Tracheal epithelial cell (primary cell): ENCODE measurements at places on chromosomes 1 and 21. TPM values are rescaled to one million over a fixed set of nuclear protein-coding genes. Genes with fewer than 3 reads are reported as not detected.

ZFP69B gene
- total RNA-seq, result 1.9 and 2.2 TPM in 2 replicates

SPRR2E gene
- total RNA-seq, result 0.85 and 0.96 TPM in 2 replicates

GUCA2A gene
- not detected in 2 replicates for total RNA-seq

TACSTD2 gene
- 319 and 514 TPM in 2 replicates for total RNA-seq

TSPAN1 gene
- 26.2 and 29.4 TPM in 2 replicates for total RNA-seq

B3GALT6 gene
- 28.8 and 37.8 TPM in 2 replicates for total RNA-seq

PRELP gene
- total RNA-seq, result not detected in 2 replicates

RFX5 gene
- total RNA-seq, result 19.0 and 68.0 TPM in 2 replicates

RYR2 gene
- total RNA-seq, result not detected in 2 replicates

S100A10 gene
- total RNA-seq, result 165 and 194 TPM in 2 replicates

SYT14 gene
- 1.7 TPM in 1 of 2 replicates, not detected in the other for total RNA-seq

PLPP3 gene
- total RNA-seq, result 2.3 and 4.8 TPM in 2 replicates

OR2G6 gene
- not detected in 2 replicates for total RNA-seq

PGBD5 gene
- under 0.01 and 15.2 TPM in 2 replicates for total RNA-seq

LCE2C gene
- total RNA-seq, result not detected in 2 replicates

CORT gene
- total RNA-seq, result not detected in 2 replicates

TAS1R1 gene
- total RNA-seq, result not detected in 2 replicates

HES5 gene
- total RNA-seq, result 2.2 and 5.1 TPM in 2 replicates

ALX3 gene
- not detected in 2 replicates for total RNA-seq

OR2L5 gene
- total RNA-seq, result not detected in 2 replicates

PPIAL4G gene
- not detected in 2 replicates for total RNA-seq

TCHH gene
- under 0.01 TPM in 2 replicates for total RNA-seq

FAM72D gene
- not detected in 2 replicates for total RNA-seq

VTCN1 gene
- 0.85 and 4.8 TPM in 2 replicates for total RNA-seq

FAM89A gene
- total RNA-seq, result 13.3 and 17.3 TPM in 2 replicates

DNAJC11 gene
- total RNA-seq, result 19.6 and 29.9 TPM in 2 replicates

RNU1-3 gene
- under 0.01 TPM in 2 replicates for total RNA-seq

PGLYRP3 gene
- total RNA-seq, result 1.7 TPM in 1 of 2 replicates, not detected in the other

MYOM3 gene
- total RNA-seq, result 0.21 and 1.4 TPM in 2 replicates

SH3D21 gene
- total RNA-seq, result 3.2 and 7.0 TPM in 2 replicates

KCNE2 gene
- not detected in 2 replicates for total RNA-seq

AIM2 gene
- not detected in 2 replicates for total RNA-seq

KCNA3 gene
- total RNA-seq, result not detected in 2 replicates

KCND3 gene
- under 0.01 and 0.21 TPM in 2 replicates for total RNA-seq

ELF3 gene
- 77.4 and 79.1 TPM in 2 replicates for total RNA-seq
